Renal cortex interstitium (tissue), 15 donors: ENCODE measurements at places on chromosomes 11 and 22.

DNA sequence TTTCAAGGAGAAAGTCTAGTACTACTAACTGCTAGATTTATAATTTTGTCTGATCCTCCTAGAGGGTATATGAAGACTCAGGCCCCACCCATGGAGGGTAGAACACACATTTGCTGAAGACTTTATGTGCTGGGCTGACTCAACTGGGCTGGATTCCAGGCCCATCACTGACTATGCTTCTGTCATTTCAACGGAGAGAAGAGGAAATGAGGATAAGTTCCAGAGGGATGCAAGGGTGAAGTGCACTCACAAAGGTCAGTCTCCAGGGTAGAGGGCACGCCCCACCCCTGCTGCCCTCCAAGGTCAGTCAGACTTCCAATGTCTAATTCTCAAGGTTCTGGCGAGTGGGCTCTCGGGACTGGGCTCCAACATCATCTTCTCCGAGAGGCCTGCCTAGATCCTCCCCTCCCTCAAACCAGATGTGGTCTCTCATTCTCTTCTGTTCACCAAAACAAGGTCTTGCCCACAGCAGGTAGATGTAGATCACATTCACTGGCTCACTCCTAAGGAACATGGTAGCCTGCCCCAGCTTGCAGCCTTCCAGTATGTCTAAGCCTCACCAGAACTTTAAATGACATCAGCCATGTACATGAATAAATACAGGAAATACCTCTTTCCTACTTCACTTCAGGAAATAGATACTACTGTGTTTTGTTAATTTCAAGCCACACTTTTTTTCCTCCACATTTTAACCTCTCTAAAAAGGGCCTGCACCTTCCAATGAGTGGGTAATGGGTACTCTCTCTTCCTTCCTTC lies 7.3 kb upstream of the C11orf86 start:
- DNase-seq: no peak

DNA sequence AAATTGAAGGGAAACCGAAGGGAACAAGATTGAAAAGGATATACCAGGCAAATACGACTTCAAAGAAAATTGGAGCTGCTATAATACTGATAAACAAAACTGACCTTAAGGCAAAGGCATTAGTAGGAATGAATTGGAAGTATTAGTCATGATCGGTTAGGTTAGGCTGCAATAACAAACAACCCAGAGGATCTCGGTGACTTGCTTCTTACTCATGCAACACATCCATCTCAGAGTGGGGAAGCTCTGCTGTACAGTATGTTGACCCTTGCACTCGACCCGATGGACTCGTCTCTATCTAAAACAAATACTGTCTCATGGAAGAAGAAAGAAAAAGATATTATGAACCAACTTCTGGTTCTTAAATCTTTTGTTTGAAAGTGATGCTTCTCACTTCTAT lies 42.3 kb downstream of the SPATA19 start:
- no peak for DNase-seq

DNA sequence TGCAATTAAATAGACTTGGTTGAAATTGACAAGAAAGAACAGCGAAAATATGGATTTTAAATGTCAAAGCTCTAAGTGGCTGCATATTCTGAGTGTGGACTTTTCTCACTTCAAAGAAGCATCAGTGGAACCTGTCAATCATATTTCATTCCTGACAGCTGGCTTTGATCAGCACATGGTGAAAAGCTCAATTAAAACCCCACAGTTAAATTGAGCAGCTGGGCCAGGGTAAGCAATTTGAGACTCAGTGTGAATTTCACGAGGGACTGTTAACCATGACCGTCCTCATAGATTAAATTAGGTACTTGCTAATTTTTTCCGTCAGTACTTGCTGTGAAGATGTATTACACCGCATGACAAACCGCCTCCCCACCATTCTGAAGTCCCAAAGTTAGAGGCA lies 11.0 kb upstream of the OR10D3 start:
- DNase-seq: no peak

- no peak for DNase-seq
Measured at GRCh38 chr22:29328566-29329500, 13.3 kb upstream of the RASL10A start.
